ENCODE measurements at places on chromosomes 3 and 15.

- DNase-seq: no peak
These were observed 38.1 kb upstream of the CD200R1L start for GRCh38 chr3:112884678-112885290.

- DNase-seq: no peak
These were observed 631.6 kb upstream of the KCNMB2 start for GRCh38 chr3:177904621-177905020.

DNA sequence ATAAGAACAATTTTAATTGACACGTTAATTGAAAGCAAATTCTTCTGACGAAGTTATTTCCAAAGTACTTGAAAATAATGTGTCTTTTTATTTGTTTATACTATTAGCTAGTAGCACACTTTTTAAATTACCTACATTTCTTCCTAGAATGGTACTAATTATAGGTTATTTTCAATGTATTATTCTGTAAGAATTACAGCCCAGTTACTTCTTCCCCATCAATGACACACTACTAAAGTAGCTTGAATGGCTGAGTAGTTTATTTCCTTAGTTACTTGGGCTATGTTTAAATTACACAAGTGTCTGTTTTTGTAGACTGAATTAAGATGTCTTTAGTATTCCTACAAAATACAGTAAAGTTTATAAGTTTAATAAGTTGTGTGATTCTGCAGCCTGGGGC is 217.6 kb upstream of the IL12A start:
- no peak for DNase-seq

DNA sequence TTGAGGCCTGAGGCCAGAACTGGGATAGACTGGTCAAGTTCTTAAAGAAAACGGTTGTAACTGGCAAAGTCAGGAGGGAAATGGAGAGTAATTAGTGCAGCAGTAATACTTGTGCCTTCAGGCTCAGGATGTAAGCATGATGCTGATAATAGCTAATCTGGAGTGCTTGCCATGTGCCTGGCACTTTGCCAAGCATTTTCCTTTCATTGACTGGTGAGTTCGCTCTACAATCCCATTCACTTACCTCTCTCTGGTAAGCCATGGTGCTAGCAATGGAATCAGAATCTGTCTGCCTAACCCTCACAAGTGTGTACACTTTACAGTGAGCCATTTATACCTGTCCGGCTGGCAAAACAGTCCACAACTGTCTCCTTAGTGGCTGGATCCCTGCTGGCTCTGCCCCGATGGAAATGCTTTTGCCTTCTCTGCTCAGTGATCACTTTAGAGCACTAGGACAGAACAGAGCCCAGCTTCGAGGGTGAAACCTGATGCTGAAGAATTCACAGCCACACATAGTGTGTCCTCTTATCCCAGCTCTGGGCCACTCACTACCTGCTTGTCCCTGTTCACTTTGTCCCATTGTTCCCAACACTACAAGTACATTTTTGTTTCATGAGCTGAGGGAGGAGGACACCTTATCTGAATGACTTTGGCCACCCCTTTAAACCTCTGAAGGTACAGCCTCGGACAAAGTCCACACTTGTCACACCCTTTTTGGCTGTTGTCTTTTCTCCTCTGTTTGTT is 10.3 kb downstream of the CHP1 start:
- no peak for DNase-seq

GRCh38 chr3:112424394-112424793 is 74.9 kb downstream of the BTLA start:
- no peak for DNase-seq

- DNase-seq: no peak
These were observed 19.6 kb upstream of the ZKSCAN7 start for GRCh38 chr3:44535364-44535763.

DNA sequence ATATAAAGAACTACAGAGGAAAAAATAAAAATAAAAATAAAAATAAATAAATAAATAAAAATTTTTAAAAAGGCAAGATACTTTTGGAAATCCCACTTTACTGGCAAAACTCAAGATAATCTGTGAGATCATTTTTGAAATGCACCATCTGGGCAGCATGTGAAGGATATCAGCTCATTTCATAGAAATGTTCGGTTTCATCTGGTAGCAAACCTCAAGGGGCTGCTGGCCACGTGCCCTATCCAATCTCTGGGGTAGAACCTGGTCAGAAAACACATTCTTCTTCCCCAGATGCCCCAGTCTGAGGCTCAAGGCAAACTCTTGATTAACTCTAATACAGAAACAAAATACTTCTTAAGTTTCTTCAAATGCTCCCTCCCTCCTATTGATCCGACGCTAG is 166.0 kb downstream of the FMN1 start:
- DNase-seq: no peak

GRCh38 chr3:156685198-156685597 is 10.8 kb downstream of the TIPARP start:
- DNase-seq: no peak

DNA sequence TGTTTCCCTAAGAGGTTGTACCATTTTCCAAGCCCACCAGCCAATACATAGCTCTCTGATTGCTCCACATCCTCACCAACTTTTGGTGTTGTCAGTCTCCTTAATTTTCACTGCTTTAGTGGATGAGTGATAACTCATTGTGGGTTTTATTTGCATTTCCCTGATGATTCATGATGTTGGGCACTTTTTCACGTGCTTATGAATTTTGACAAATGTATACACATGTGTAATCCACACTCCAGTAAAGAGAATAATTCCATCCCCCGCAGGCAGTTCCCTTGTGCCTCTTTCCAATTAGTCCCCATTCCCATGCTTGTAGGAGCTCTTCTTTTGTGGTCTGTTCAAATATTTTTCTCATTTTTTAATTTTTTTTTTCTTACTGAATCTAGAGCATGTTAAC is 52.4 kb downstream of the ANP32A start:
- DNase-seq: no peak

DNA sequence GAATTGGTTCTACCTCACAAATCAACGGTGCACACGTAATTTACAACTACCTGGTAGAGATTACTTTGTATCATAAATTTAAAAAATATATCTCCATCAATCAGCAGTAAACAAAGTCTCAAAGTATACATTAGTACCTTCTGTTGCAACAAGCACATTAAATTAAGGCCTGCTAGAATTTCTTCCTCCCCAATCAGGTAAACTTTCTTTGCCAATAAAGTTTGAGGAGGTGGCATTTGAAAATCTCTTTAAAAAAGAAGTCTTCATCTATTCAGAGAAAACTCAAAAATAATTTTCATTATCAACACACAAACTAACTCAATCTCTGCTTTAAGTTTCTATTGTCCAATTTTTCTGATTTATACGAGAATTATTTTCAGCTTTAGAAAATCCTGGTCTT is 4.4 kb downstream of the CCNL1 start:
- no peak for DNase-seq

DNA sequence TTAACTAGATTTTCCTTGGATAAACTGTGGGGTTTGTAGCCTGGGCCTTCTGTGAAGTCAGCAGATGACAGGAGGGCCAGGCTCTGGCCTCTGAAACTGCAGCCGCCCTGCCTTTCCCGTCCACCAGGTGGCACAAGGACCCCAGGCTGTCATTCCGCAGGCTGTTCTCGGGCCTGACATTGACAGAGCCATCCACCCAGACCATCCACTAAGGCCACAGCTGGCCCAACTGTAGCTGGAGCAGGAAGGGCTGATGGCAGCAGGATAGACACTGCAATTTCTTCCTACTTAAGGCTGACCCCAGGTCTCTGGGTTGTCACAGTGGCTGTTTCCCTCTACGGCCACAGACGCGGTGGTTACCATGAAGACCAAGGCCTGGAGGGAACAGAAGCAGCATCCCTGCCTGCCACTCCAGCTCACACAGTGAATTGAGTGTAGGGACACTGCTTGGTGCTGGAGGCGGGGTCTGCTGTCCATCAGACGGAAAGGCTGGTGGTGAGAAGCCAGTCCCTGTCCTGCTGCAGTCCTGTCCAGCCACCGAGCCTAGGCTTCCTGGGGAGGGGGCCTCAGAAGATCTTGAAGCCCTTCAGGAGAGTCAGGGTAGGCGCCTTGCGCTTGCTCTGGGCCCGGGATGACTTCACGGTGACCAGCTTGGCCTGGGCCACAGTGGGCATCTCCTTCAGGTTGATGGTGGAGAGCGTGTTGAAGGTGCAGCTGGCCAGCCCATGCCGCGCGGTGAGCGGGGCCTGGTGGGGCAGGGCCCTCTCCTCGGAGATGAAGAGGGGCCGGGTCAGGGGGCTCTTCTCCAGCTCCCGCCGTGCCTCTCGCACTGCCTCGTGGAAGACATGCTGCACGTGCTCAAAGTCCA is 9.4 kb downstream of the SLC51B start:
- peak; percentile 78 for DNase-seq

- DNase-seq: no peak
These were observed 61.8 kb downstream of the ARIH1 start for GRCh38 chr15:72535911-72536310.

DNA sequence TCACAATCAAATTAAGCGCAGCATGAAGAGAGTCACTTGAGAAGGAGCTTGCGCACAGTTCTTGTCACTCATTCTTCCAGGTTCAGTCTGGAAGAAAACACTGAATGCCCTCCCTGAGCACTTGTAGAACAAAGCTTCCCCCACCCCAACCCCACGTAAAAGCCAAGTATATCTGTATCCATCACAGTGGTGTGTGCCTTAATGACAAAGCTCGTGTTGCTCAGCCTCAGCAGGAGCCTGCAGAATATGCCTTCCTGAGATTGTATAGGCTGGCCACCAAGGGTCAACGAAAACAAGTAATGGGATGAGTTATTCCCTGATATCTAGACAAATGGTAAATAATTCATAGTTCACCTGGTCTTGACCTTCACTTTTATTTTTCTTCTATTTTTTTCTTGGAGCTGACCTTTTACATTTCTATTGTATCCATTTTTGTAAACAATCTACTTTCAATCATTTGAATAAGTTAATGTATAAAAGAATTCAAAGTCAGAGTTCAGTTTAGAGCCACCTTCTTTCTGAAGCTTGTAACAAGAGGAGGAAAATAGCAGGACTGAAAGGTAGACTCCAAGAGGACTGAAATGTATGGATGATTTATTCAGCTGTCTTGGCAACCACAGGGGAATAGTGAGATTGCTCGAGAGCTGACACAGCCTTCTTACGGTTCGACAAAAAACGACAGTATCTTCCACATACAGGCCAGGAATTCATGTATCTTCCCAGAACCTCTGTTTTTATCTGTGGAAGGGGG is 405.5 kb upstream of the TPM1 start:
- DNase-seq: no peak

- DNase-seq: no peak
These were observed 76.0 kb upstream of the GSK3B start for GRCh38 chr3:120170223-120170622.

GRCh38 chr15:83207009-83207659 is 489 bp downstream of the HDGFL3 start:
- DNase-seq: no peak

- DNase-seq: no peak
These were observed 88.9 kb downstream of the TNIK start for GRCh38 chr3:171371354-171371753.

GRCh38 chr15:47737477-47737876 is 20.2 kb downstream of the SEMA6D start:
- no peak for DNase-seq

DNA sequence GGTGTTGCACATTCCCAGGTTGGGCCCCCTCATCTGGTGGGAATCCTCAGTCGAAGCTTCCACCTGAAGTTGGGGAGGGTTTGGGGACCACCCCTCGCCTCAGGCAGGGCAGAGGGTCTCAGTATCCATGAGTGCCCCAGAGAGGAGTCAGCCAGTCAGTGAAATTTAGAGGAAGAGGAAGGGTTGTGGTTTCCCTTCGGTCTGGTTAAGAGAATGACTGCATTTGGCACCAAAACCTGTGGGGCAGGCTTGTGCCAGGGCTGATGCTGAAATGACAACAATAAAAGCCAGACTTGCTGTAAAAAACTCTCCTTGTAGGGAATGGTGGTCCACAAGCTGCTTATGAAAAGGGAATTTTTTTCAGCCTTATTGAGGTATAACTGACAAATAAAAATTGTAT is 22.6 kb downstream of the LMCD1 start:
- DNase-seq: no peak

DNA sequence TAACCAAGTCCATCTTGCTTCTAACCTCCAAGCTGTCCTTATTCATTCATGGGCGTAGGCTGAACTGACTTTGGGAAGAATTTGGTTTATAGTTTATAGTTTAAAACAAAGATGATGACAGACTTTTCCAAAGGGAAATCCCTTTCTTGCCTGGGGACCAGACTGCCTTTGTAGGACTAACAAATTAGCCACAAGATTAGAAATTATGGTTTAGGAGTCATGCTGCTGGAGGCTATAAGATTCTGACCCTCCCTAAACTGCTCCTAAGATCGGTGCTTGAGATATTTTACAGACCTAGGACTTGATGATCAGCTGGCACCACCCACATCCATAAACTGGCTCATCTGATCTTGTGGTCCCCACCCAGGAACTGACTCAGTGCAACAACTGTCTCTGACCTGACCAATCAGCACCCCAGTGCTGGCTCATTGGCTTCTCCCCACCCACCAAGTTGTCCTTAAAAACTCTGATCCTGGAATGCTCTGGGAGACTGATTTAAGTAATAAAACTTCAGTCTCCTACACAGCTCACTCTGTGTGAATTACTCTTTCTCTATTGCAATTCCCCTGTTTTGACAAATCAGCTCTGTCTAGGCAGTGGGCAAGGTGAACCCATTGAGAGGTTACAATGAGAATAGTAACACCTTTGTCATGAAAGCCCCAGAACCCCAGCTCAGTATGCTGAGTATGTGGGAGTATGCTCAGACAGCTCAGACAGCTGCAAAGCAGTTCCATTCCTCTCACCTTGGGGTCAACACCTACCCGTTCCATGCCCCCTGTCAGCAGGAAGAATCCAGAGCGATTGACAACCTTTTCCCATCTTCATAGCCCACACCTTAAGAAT is 51.6 kb upstream of the C15orf39 start:
- no peak for DNase-seq

DNA sequence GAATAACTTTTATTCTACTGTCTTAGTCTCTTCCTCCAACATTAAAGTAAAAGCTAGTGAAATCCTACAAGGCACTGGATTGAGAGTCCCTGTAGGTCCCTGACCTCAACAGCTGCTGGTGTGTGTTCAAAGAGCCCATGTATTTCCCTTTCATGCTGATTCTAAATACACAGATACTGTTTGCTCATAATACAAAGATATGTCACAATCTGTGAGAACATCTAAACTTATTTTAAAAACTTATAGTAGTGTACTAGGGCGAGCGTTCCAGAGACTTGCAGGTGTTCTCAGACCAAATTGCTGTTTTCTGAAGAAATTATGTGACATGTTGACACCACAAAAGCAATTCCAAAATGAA is 145.9 kb upstream of the LIPC start:
- DNase-seq: no peak

DNA sequence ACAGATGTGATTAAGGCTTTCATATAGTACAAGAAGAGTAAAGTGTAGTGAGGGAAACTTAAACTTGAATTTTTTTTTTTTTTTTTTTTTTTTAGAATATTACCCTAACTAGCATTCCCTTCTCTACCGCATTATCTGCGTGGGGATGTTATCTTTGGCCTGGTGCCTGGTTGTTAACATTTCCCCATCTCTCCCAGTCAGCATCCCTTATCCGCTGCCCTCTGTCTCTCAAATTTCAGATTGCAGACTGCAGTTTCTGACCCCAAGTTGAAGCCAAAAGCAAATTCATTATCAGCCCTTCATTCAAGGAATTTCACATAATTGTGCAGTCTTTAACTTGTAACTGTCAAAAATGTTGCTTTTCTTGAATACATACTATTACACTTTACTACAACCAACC is 353.0 kb downstream of the PLOD2 start:
- no peak for DNase-seq

- no peak for DNase-seq
These were observed 40.2 kb downstream of the SLC27A2 start for GRCh38 chr15:50222181-50222580.
